ENCODE measurements at places on chromosomes 1 and 21.

DNA sequence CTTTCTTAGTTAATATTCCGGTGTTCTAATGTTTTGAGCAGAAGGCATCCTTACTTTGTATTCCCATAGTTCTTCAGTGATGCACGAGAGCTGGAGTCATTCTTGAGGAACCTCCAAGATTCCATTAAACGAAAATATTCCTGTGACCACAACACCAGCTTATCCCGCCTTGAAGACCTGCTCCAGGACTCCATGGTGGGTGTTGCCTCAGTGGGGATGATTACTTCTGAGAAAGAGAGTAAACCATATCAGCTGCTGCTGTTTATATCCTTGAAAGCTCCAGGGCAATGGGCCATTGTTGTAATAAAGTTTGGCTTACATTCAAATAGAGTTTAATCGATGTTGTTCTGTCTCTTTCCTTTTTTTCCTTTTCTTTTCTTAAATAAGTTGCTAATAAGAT lies 93.1 kb downstream of the MACF1 start:
- DNase-seq: no peak

DNA sequence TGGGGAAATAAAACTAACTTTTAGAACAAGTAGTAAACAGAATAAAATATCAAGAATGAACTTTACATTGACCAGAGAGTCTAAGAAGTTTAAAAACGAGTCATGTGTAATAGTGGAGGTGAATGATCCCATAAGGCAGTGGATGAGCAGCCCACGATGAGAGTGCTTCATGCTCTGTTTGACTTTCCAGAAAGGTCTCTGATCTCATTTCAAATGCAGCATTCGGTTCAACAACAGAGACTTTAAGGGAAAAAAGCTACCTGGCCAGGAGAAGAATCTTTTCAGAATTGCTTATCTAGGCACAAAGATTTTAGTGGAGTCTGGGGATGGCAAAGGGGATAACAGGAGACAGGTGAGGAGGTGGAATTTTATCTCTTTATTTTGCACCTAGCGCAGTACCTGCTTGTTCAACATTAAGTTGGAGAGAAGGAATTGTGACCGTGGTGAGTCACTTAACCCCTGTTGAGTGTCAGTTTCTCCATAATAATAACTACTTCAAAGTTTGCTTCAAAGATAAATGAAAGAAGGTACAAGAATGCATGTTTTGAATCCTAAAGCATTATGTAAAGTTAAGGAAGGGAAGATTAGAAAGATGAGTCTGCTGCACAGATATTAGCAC lies 94.9 kb upstream of the KIF26B start:
- DNase-seq: no peak

GRCh38 chr1:89973471-89974127 lies 21.3 kb upstream of the ZNF326 start:
- DNase-seq: no peak

DNA sequence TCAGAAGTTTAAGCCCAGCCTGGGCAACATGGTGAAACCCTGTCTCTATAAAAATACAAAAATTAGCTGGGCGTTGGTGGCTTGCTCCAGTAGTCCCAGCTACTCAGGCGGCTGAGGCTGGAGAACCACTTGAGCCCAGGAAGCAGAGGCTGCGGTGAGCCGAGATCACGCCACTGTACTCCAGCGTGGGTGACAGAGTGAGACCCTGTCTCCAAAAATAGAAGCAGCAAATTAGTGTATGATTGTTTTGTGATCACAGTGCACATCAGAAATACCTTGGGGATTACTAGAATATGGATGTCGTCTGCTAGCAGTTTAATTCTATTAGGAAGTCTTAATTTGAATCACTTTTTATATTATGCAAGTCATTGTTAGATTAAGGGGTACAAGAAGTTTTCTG lies 59.0 kb downstream of the ZBTB17 start:
- DNase-seq: no peak

DNA sequence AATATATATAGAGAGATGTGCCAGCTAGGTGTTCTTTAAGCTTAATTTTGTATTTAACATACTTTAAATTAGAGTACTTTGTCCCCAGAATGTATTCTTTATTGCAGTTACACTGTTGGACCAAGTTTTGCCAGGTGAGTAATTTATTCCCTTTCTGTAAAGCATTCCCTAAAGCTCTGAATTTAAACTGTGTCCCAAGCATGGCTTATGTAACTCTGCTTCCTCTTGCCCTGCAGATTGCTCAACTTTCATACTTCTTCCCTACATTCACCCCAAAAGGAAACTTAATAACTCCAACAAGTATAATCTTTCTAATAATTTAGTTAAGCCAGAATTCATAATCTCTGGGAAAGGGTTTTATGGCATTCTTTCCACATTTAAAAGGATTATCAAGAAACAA lies 5.6 kb downstream of the LYPLAL1 start:
- DNase-seq: no peak

DNA sequence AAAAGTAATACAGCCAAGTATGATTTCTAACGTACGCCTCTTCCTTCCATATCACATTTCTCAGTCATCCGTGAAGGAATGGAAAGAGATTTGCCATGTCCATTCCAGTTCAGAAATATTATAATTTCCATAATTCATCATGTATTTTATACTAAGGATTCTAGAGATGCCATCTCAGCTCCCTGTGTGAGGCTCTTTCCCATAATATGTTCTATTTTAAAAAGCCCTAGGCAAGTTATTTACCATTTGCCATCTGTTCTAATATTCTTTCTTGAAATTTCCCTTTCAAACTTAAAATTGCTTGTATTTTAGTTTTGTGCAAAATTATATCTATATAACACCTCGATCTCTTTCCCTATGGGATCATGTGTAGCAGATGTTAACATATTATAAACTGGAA lies 106.7 kb downstream of the FMN2 start:
- DNase-seq: no peak

DNA sequence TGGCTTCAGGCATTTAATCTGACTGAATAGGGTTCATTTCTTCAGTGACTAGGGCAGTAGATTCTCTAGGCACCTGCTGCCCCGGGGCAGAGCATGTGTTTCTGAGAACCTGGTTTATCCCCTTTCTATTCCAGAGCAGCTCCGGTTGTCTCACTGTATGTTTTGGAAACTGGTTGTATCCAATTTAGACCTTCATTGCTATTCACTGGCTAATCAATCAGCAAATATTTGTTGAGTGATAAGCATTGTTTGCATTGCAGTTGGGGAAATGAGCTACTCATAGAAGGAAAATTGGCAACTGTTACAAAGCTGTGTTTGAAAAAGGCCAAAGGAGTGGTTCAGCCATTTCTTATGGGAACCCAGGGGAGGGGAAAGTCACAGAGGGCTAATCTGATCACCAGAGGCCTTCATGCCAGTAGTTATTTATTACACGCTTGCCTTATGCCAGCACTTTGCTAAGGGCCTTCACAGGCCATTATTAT lies 2.9 kb downstream of the QSOX1 start:
- no peak for DNase-seq

DNA sequence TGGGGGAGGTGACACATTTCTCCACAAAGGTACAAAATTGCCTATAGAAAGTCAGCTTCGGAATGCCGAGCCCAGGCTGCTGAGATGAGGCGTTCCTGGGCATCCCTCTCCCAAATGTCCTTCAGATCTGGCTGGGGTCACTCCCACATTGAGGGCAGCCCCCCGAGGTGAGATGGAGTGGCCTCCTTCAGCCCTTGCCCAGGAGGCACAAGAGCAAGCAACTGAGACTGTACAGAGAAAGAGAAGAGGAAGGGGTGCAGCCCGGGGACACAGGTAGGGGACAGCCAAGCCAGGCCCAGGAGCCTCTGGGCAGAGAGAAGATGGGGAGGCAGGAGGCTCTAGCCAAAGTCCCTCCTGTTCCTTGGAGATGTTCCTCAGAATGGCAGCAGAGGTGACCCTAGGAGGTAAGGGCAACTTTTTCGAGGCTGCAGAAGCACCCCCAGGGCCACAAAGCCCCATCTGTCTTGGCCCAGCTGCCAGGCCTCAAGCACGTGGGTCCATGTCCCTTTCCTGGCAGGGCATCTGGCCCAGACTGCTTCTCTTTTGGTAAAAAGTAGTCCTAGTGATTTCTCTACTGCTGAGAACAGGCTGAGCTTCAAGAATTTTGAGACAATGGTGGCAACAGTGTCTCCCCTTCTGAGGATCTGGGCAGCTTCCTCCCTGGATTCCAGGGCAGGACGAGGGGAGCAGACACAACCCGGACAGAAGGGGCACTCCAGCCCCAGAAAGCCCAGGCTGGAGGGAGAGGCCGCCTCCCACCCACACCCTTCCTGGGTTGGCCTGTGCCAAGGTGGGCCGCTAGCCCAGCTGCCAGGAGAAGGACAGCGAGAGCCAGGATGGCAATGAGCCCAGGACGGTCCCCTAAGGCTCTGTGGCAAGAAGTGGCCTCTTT lies 68.0 kb downstream of the LRRN2 start:
- DNase-seq: no peak

DNA sequence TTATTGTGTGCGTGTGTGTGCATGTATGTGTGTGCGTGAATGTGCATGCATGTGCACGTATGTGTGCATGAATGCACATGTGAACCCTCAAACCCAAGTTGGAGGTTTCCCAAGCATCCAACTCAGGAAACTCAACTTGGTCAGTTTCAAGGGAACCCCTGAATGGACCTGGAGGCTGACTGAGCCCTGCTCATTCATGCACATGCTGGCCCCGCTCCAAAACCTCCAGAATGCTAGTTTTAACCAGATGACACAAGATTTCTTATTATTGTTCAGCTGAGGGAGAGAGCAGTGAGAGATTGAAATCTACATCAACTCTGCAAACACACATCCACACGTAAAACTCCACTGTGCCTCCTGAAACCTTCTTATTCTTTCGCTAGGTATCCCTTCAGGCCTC lies 104.4 kb downstream of the OMA1 start:
- no peak for DNase-seq

GRCh38 chr1:169568497-169568896 lies 17.8 kb downstream of the F5 start:
- DNase-seq: no peak

GRCh38 chr1:117116784-117117130 lies 4.8 kb downstream of the TRIM45 start:
- DNase-seq: no peak

GRCh38 chr1:226371027-226371694 lies 36.7 kb downstream of the PARP1 start:
- DNase-seq: no peak

GRCh38 chr1:79839882-79840281 lies 833.4 kb upstream of the ADGRL4 start:
- no peak for DNase-seq

DNA sequence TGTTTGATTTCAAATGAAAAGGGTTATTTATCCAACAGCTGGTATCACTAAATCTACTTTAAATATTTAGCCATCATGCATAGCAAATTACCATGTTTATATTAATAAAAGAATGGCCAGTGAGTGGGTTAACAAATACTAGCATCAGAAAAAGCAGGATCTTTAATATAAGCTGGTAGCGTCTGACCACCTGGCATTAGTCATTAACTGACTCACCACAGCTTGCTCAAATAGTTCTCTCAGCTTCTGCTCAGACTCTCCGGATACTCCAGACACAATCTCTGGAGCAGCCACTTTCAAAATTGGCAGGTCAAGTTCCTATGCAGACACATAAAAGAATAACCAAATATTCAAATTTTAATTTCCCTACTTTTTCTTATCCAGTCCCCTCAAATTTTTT lies 29.6 kb downstream of the NVL start:
- no peak for DNase-seq

GRCh38 chr1:31082385-31082784 lies 16.9 kb upstream of the PUM1 start:
- no peak for DNase-seq
